IMR-90 (cell line): ENCODE measurements at places on chromosomes 2 and 18.

- peak; percentile 34 for DNase-seq
These were observed 5.7 kb downstream of the PTPRM start for GRCh38 chr18:7572822-7573221.

GRCh38 chr2:98454500-98455235 is 10.0 kb downstream of the INPP4A start:
- peak; percentile 49 for DNase-seq

DNA sequence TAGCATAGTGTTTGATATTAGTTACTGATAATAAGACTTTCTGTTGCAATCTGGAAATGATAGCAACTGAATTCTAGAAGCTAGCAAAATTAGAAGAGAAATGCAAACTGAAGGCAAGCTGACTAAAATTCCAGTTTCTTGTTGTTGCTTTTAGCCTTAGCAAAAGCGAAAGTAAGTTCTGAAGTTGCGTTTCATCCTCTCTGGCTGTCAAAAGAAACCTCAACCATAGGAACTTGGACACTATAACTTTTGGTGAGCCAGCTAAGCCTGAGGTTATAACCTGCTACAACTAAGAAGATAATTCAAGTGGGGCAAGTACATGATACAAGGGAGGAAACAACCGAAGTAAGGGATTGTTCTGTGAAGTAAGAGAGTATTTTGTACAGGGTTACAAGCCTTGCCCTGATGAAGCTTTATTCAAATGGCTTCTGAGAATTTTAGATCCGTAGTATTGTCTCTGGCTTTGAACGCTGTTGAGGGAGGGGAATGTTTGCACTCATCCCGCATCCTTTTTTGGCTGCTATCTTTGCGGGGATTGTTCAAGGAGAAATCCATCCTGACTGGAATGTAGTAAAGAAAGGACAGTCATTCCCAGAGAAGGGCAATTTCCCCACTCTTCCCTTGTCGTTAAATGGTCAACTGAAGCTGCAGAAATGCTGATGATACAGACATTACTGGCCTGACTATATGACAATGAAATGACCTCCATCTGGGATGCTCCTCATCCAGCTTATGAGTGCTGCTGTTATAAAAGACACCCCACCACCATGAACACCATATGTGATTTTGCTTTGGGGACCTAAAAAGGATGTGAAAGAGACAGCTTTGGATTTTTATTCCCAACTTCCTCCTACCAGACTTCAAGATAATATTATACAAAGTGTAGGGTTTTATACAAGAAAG is 7.0 kb upstream of the TMX3 start:
- no peak for DNase-seq

GRCh38 chr2:50558182-50558581 is 473.8 kb downstream of the NRXN1 start:
- DNase-seq: no peak
